ENCODE measurements at places on chromosomes 6 and 20.
A peak's percentile ranks its signal among the peaks of the same experiment; 100 is the strongest.

- no peak for DNase-seq
Measured at GRCh38 chr6:62042429-62042828, 243.6 kb downstream of the KHDRBS2 start.

DNA sequence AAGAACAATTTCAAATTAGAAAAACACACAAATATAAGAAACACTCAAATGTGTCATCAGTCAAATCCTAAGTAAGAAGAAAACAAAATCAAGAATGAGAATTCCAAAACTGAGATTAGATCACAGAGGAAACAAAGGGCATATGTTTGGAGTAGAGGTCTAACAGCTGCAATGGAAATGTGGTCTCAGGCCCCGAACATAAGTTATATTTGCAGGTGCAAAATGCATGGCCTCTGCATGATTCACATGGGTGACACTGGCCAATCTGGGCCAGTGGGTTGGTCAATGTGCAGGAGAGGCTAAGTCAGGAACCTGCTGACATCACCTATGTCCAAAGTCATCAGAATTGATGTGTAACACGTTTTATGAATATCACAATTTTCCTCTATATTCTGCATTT, 108.5 kb upstream of the MAP7 start:
- no peak for DNase-seq

DNA sequence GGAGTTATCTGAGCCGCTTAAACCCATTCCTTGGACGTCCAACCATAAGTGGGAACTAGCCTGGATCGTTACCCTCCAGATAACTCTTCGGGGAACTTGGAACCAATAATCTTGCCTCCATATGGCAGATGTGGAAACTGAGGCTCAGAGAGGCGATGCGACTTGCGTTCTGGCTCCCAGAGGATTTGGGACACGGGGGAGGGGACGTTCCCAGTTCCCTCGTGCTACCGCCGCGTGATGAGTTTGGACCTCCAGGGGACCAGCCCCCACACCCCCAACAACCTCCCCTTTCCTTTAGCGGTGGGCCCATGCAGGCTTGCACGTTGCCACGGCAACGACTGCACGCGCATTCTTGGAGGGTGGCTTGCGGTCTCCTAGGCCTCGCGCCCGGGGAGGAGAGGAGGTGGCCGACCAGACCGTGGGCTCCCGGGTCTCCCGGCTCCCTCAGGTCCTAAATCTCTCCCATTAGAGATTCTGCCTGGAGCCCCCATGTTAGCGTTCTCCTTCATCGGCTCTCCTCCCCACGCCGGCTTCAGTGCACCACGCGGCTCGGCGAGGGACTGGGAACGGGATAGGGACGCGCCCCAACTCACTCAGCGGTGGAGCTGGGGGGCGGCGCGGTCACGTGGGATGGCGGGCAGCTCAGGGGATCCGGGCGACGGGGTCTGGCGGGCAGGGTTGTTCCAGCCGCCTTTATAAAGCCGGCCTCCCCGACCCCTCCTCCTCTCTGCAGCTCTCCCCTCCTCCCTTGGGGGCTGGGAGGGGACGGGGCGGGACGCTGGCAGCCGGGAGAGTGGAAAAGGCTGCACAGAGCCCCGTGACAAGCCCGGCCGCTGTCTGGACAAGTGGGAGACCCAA, at the start of gene PLTP:
Gene PLTP, minus strand, starts transcription at position 670 of the 858 bp plus-strand sequence. CDS start 703 bp downstream, outside the sequence.
- no peak for DNase-seq

DNA sequence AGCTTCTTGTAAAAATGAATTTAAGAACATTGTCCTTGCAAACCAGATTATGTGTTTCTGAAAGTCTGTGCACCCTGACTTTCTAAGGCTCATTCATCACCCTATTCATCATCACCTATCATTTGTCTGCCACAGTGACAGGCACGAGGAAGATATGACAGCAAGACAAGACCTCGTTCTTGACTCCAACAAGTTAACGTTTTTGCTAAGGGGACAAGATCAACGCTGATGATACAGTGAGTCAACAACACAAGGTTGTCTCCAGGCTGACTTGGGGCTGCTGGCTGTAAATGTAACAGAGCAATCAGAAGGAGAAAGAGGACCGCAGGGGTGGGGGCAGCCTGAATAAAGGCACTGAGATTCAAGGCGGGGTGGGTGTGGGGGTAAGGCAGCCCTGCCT, 94.2 kb downstream of the FOXC1 start:
- DNase-seq = no peak

- DNase-seq = no peak
Measured at GRCh38 chr6:139649732-139650131, 275.3 kb upstream of the CITED2 start.

DNA sequence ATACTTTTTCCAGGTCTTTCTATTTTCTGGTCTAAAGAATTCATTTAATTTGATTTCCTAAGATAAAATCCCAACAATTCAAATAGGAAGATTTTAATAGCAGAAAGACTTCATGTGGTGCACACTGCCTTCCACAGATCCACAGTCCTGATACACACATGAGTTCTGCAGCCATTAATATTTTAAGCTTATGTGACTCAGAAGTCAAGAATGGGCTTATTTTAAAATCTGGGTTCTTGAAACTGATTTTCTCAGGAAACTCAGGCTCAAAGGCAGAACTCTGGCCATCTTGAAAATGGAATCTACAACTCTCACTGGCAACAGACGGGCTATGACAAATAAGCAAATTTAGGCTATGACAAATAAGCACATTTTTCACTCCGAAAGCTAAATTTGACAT, 88.2 kb downstream of the COL12A1 start:
- no peak for DNase-seq

GRCh38 chr6:25177500-25178028, 101.6 kb upstream of the CARMIL1 start:
- DNase-seq = no peak

GRCh38 chr6:150813993-150814359, 51.5 kb upstream of the MTHFD1L start:
- DNase-seq = no peak

DNA sequence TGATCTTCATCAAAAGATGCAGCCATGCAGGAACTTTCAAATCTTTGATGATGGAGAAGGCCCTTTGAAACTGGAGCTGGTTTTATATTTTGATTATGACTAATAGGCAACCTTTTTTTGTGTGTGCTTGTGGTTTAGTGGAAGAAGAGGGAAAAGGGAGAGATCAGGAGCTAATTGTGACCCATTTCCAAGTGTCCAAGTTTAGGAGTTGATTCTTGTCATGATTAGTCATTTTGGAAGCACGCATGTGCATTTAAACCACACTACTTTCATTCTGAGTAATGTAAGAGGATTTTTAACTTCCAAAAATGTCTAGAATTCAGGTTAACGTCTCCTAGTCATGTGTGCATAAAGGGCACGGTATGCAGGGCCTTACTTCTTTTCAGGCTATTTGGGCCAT, 3.5 kb downstream of the FOXO3 start:
- DNase-seq = no peak

GRCh38 chr6:116101302-116101718, 657 bp downstream of the NT5DC1 start:
- DNase-seq = no peak

GRCh38 chr6:46357591-46357990, 133.7 kb downstream of the RCAN2 start:
- no peak for DNase-seq

DNA sequence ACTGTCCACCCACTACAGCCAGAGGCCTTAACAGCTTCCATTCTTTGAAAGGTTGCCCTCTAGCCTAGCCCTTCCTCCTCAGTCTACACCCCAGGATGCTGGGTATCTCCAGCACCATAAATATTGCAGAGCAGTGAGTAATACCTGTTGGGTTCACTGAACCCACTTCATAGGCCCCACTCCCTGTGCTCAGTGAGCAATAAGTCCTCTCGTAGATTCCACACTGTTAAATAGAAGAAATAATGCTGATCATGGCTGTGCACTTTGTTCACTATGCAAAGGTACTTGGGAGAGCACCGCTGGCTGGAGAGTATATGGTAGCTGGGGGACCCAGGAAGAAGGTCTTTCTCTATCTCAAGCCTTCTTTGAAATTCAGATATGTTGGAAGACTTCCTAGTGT, 87.3 kb downstream of the RSPH3 start:
- no peak for DNase-seq

GRCh38 chr20:35907017-35907701, 47.1 kb downstream of the SCAND1 start:
- no peak for DNase-seq

GRCh38 chr20:20843982-20844381, 131.5 kb upstream of the RALGAPA2 start:
- DNase-seq = no peak

- no peak for DNase-seq
Measured at GRCh38 chr6:56856036-56856580, 98.8 kb upstream of the BEND6 start.

DNA sequence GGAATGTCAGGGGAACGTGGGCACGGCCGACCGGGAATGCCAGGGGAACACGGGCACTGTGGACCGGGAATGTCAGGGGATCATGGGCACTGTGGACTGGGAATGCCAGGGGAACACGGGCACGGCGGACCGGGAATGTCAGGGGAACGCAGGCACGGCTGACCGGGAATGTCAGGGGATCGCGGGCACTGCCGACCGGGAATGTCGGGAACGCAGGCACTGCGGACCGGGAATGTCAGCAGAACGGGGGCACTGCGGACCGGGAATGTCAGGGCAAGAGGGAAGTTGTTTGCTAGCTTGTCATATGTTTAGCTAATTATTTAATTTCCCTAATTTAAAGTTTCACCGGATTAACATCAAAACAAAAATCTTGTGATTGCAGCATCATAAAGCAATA, 37.4 kb upstream of the BHLHE23 start:
- no peak for DNase-seq

GRCh38 chr20:47124181-47124717, 229.6 kb downstream of the EYA2 start:
- DNase-seq = no peak

- DNase-seq = no peak
Measured at GRCh38 chr6:22383016-22383415, 86.2 kb upstream of the PRL start.

DNA sequence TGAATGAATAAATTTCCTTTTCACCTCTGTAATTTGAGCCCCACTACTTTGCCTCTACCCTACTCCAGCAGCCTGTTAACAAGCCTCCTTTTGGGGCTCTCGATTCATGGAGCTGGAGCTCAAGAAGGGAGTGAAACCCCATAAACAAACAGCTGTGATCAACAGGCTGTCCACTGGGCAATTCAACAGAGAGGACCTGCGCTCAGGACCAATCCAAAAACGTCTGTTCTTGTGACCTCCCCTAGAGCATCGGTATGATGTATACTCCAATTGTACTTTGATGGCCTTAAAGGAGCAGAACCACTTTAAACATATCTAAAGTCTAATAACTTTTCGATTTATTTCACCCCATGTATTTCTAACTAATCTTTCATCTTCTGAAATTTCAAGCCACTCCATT, 37.4 kb downstream of the HIVEP2 start:
- DNase-seq = no peak

DNA sequence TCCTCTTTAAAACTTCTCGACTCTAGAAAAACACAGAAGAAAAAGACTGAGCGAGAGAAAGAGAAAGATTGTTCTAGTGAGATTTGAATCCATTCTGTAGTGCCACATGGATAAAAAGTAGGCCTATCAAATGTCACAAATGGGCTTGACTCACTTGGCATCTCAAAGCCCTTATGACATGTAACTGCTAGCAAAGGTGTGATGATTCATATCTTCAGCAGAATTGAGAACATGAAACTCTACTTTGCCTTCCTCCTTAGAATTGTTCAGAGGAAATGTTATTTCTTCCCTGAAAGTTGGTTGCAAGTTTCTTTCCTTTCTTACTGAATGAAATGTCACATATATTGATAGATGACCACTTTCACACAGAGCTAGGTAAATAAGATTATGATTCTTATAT, 40.4 kb upstream of the DUSP22 start:
- DNase-seq = no peak

DNA sequence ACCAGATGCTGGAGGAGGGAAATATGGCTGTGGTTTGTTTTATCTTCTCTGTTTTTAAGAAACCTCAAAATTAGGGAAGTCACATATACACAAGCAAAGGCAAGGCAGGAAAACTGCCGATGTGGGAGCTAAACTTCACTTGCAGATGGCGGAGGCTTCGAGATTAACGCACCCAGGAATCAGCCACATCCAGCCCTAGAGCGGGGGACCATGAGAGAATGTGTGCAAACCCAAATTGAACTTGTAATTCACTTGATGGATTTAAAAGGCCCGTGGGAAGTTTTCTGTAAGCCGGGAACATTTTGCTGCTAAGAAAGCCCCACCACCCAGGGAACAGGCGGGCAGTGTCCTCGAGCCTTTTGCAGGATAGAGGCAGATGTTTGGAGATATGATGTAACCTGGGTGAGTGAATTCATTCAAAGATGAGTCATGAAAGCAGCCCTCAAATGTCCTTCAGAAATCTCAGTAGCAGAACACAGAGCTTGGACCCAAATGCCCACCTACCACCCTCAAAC, 39.9 kb downstream of the PREX1 start:
- no peak for DNase-seq

GRCh38 chr6:165298402-165298801, 11.0 kb downstream of the C6orf118 start:
- no peak for DNase-seq

DNA sequence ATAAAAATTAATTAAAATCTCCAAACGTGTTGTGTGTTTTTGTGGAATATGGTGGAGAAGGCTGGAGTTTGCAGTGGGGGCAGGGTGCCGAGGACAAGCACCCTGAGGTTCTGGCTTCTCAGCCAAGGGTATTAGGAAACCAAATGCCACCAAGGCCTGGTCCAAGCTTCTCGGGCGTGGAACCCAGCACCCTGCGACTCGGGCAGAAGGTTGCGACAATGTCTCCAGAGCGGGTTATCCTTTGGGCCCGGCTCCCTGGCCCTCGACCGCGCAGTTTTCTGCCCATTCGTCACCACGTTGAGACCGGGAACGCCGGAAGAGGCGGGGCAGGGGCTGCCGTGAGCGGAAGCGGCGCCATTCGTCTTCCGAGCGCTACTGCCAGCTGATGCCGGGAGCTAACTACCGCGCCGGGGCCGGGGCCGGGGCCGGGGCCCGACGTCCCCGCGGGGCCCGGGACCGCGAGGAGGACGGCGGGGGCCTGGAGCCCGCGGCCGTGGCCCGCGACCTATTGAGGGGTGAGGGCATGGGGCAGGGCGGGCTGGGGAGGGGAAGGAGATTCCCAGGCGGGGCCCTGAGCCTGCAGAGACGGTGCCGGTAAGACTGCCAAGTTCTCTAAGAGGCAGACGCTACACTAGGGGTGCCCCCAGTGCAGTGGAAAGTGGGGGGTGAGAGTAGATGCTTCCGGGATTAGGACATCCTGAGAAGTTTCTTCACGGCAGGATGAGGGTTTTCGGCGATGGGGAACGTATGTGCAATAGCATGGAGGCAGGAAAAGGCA, at the start of gene RRP36:
Gene RRP36, plus strand, starts transcription at position 354 of the 778 bp plus-strand sequence. Its CDS starts 32 bp downstream, at position 386.
- DNase-seq = peak; percentile 47

DNA sequence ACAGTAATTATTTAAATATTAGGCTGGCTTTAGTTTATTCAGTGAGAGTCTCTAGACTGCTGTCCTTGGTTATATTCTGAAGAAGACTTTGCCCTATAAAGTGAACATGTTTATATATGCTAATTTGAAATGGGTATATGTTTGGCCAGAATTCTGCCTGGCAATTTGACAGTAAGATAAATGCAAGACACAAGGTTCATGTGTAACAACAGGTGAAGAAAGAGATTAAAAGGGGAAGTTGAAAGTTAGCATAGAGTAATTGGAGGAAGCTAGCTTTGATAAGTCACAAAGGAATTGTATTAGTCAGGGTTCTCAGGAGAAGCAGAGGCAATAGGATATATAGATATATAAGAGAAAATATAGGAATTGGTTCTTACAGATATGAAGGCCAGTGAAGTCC, 191.4 kb downstream of the CENPW start:
- DNase-seq = no peak

Measured in activated CD4-positive, alpha-beta T cell treated with anti-CD3 and anti-CD28 coated beads, Interleukin-2, amount 50 U/mL, for 24 hours (primary cell).